Ascending aorta (tissue), 2 donors: ENCODE measurements at places on chromosomes 7 and 10.

GRCh38 chr7:158672975-158673374 is 31.6 kb downstream of the NCAPG2 start:
- H3K36me3 ChIP-seq, result peaks cover 10% of the 10 kb centered on the region
- no peak overlapping the region for H3K4me3 ChIP-seq
- no peaks in the 10 kb centered on the region for H3K27me3 ChIP-seq
- DNase-seq, result no peak
- H3K4me1 ChIP-seq, result no peaks in the 10 kb centered on the region

DNA sequence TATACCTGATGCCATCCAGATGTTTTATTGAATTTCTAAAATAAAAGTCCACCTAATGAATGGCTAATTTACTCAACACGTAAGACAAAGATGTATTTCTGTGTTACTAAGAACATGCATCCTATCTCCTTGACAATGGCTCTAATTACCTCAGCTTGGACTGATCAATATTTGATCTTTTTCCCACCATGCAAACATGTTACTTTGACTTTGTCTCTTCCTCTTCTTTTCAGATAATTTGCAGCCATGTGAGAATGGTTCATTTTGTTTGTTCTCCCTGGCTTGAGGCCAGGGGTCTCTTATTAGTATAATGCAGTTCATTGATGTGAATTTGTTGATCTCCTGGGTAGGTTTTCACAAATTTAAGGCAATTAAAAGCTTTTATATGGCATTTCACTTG is 302.1 kb downstream of the ADK start:
- no peaks in the 10 kb centered on the region for H3K36me3 ChIP-seq
- H3K4me1 ChIP-seq, result no peaks in the 10 kb centered on the region
- no peak overlapping the region for H3K27ac ChIP-seq
- DNase-seq, result no peak

GRCh38 chr10:119602241-119603095 is 5.7 kb upstream of the TIAL1 start:
- no peak overlapping the region for H3K4me3 ChIP-seq
- no peaks in the 10 kb centered on the region for H3K4me1 ChIP-seq
- no peak for DNase-seq
- no peaks in the 10 kb centered on the region for H3K36me3 ChIP-seq
- no peak overlapping the region for H3K27ac ChIP-seq
- H3K27me3 ChIP-seq, result no peaks in the 10 kb centered on the region

GRCh38 chr7:73801577-73801976 is 29.2 kb upstream of the CLDN4 start:
- no peaks in the 10 kb centered on the region for H3K4me1 ChIP-seq
- no peak for DNase-seq
- no peak overlapping the region for H3K27ac ChIP-seq
